ENCODE measurements at places on chromosomes 2 and 18.

GRCh38 chr2:167404627-167405284 lies 516.5 kb downstream of the XIRP2 start:
- DNase-seq, result no peak

GRCh38 chr18:35711227-35711626 lies 129.7 kb downstream of the GALNT1 start:
- DNase-seq, result no peak

DNA sequence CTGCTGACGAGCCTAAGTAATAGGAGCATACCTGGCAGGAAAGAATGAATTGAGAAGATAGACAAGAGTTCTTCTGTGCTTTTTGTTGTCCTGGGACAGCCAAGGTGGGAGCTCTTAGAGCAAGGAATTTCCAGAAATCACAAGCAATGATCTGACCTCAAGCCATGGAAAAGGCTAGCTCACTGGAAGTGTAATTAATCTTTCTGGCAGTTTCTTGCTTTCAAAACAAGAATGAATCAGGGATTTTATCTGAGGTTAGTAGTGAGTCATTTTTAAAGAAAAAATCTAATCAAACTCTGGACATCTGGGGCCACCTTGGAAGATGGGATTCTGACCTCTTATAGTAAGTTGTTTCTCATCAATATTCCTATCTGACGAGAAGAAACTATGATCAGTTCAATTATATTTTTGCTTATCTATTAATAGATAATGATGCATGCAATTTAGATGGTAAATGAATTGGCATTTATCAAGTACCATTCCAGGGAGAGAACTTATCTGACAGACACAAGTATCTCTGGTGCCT lies 98.0 kb downstream of the ADCYAP1 start:
- DNase-seq, result no peak

DNA sequence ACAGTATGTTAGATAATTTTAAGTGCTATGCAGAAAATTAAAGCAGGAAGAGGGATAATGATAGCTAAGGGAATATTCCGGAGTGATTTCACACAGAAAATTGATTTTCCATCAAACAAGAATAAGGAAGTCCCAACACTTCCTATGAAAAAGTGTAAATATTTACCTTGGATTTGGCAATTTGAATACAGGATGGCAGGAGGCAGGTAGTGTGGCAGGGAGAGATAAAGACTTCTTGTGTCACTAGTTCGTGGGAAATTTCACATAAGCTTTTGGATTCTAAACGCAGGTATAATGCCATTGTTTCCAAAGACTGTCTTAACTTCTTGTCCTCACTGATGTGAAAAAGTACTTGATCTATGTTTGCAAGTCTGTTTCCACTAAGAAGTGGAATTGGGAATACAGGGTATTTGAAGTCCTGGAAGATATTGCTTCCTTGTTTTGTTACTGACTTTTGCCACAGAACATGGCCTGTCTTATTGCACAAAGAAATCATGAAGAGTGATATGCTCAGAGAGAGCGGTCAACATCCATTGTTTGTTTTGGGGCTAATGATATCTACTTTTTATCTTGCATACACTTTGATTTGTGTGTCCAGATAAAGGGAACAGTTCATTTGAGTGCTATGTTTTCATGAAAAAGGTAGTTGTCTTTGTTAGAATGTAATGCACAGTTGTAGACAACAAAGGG lies 1216.1 kb upstream of the FAM98A start:
- no peak for DNase-seq

DNA sequence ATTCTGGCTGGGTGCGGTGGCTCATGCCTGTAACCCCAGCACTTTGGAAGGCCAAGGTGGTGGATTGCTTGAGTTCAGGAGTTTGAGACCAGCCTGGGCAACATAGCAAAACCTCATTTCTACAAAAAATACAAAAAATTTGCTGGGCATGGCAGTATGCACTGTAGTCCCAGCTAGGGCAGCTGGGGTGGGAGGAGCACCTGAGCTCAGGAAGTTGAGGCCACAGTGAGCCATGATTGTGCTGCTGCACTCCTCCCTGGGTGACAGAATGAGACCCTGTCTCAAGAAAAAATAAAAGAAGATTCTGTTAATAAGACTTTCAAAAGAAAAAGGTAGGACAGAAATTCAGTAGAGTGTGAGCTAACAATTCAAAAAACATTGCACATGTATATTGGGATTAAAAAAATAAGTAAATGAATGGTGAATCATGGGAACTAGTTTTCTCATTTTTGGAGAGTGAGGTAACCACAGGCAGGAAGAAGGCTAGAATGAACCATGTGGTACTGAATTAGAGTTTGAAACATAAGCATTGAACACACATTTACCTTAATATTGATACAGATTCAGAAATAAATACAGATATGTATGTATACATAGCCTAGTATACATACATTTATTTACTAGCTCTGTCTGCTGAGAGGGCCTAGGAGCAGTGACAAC lies 53.5 kb downstream of the NCOA1 start:
- no peak for DNase-seq

DNA sequence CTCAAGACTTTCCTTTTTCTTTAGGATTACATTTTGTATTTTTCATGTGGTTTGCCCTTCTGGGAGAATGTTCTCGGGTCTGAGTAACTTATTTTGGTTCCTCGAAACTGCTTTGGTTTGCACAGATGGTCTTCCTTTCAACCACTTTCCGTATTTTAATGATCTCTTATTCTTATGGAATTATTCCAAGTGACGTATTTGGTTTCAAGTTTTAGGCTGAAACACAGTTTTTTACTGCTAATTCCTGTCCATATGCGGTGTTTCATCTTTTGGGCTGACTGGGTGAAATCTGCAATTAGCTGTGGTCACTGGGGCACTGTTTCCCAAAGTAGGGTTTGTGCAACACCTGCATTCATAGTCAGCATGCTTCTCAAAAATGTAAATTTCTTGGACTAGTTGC lies 122.7 kb downstream of the CAPN13 start:
- no peak for DNase-seq

- no peak for DNase-seq
These were observed 32.5 kb downstream of the IDH1 start for GRCh38 chr2:208222351-208222750.

GRCh38 chr2:133641497-133641896 lies 73.2 kb upstream of the NCKAP5 start:
- DNase-seq, result no peak

- DNase-seq, result no peak
These were observed 2.1 kb upstream of the WNT6 start for GRCh38 chr2:218857371-218858137.

GRCh38 chr18:35507192-35507591 lies 9.4 kb upstream of the INO80C start:
- DNase-seq, result no peak

DNA sequence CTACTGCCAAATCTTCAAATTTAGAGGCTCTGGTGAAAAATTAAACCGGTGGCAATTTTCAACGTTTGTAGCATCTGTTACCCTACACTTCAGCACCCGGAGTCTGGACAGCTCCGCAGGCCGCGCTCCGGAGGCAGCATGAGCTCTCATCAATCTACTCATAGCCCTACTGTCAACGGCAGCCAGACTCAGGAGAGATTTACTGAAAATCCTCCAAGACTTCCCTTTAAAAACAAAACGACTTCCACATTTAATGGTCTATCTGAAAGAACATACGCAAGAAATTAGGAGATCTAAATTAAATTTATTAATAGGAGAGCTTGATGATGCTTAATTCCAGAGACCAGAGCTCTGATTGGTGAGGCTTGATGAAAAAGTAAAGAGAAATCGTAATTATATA lies 970 bp upstream of the ADCYAP1 start:
- no peak for DNase-seq

DNA sequence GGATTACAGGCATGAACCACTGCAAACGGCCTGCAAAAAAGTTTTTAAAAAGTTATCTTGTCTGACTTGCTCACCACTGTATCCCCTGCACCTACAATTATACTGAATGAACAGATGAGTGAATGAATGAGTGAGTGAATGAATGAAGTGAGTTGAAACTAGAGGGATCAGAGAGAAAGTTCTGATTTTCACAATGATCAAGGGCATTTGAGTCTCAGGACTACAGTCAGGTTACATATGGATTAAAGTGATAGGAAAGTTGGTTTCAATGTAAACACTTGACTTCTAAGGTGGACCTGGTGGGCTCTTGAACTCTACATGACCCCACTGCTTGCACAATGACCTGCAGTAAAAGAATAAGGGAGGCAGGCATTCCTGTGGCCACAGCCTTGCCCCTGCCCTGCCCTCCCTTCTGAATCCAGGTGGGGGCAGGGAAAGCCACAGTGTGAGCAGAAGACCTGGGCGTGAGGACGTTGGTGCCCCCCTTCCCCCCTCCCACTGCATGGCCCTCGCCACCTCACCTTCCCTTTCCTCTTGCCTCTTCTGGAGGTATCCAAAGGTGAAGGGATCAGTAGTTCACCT lies 10.7 kb downstream of the C2orf80 start:
- no peak for DNase-seq

- DNase-seq, result no peak
These were observed 6.4 kb upstream of the PROC start for GRCh38 chr2:127411653-127412369.

GRCh38 chr18:40613721-40614120 lies 1341.3 kb upstream of the PIK3C3 start:
- no peak for DNase-seq

- DNase-seq, result no peak
These were observed 23.7 kb downstream of the ICA1L start for GRCh38 chr2:202847693-202848524.

GRCh38 chr2:198135481-198135934 lies 331.1 kb downstream of the PLCL1 start:
- DNase-seq, result no peak

DNA sequence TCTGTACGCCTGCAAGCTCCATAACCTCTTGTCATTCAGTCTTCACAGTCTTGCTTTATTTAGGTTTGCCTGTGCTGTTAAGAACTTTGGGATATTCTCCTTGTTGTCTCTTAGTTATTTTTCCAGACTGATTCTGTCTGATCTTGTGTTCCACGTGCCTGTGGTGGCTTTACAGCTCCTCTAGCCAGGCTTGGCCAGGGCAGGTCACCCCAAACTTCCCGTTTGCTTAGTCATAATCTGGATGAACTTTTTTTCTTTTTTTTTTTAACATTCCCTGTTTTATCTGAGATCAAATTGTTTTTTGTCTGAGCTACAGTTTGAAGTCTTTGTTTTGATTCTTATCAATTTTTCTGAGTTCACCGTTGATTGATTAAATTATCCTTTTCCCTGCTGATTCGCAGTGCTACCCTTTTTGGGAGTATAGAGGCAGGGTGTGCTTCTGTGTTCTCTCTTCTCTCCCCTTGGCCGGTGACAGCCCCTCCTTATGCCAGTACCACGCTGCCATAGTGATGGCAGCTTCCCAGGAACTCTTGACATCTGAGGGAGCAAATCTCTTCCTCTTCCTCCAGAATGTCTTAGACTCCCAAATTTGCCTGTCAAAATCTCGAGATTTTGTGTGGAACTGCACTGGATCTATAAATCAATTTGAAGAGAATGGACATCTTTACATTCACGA lies 2.5 kb downstream of the SP100 start:
- DNase-seq, result no peak

GRCh38 chr18:9135912-9136314 lies 668 bp upstream of the ANKRD12 start:
- peak; percentile 3 for DNase-seq

- no peak for DNase-seq
These were observed 1070.2 kb upstream of the NXPH2 start for GRCh38 chr2:139850254-139850890.

DNA sequence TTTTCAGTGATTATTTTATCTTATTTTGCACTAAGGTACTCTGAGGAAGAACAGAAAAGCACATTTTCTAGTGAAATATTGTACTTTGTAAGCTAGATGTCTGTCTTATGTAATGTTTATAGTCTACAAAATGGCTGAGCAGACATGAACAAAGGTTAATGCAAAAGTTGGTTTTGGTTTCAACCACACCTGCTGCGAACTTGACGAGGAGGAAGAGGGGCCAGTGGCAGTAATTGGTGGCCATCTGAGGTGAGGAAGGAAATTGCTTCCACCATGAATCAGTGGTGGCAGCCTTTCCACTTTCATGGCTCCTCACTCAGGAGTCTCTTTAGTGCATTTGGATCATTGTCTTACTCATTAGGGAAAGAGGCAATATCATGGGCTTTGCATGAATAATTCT lies 894.2 kb downstream of the CNTNAP5 start:
- DNase-seq, result no peak

DNA sequence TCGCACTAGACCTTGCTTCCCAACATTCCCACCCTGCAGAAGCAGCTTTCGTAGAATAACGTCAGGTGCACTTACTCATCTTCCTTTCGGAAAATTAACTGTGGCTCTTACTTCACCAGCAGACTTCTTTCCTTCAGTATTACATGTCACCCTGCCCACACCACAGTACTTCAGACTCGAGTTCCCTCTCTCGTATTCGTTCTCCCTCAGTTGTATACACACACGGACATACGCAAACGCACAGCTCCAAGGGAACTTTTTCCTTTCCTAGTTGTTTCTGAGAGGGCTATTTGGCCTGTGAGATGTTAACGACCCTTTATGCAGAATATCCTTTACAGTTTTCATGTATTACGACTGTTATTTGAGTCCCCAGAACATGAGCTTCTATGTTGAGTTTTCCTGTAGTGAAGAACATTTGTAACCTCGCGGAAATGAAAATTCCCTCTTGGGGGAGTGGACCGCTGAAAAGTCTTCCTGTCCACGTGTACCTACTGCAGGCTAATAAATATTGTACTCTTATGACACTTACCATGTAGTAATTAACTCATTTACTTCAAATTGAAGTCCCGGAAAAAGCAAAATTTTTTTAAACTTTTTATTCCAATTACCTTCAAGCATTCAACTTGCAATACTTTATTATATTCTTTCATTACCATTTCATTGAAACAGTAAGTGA lies 908 bp downstream of the ERLEC1 start:
- DNase-seq, result no peak

DNA sequence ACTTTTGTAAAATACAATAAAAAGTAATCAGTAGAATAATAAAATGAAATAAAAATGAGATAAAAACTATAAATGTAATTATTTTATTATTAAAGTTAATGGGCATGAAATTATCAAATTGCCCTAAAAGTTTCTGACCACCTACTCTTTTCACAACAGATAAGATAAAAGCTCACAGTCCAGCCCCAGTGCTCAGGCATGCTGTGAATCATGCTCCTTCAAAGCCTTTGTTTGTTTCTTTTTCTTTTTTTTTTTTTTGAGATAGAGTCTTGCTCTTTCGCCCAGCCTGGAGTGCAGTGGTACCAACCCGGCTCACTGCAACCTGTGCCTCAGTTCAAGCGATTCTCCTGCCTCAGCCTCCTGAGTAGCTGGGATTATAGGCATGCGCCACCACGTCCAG lies 181.7 kb downstream of the ANKRD44 start:
- no peak for DNase-seq

DNA sequence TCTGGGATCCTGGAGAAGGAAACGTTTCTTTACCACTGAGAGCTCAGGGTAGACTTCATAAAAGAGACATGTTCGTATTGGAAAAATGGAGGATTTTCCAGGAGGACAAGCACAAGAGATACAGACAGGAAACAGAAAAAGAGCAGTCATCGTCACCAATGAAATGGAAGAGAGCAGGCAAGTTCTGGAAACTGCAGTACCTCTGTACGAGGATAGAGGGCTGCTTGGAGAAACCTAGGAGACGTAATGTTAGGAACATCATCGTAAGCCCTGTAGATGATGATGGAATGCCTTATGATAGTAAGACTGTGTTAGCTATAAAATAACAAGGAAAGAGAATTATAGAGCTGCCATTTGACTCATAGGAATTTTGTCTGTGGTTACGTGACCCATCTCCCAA lies 121.1 kb upstream of the KLHL14 start:
- no peak for DNase-seq

Data from NT2/D1 (cell line).